Endothelial cell of umbilical vein (primary cell): ENCODE measurements at places on chromosomes 6 and 20. TPM values are rescaled to one million over a fixed set of nuclear protein-coding genes. Genes with fewer than 3 reads are reported as not detected.

The CD93 gene
- 346 and 413 TPM in 2 replicates for total RNA-seq

The MOCS1 gene
- 10.3 and 12.8 TPM in 2 replicates for total RNA-seq

The POFUT1 gene
- total RNA-seq = 48.1 and 51.4 TPM in 2 replicates

The PTPRA gene
- total RNA-seq = 52.2 and 53.4 TPM in 2 replicates

The MYL9 gene
- total RNA-seq = 90.4 and 116 TPM in 2 replicates

The TOP1 gene
- 75.1 and 77.4 TPM in 2 replicates for total RNA-seq

The HINT3 gene
- total RNA-seq = 8.4 and 9.7 TPM in 2 replicates

The LY6G5B gene
- total RNA-seq = 23.9 and 25.0 TPM in 2 replicates

The SEL1L2 gene
- total RNA-seq = not detected in 2 replicates

The FKBP1C gene
- total RNA-seq = 4.8 and 7.7 TPM in 2 replicates

DNA sequence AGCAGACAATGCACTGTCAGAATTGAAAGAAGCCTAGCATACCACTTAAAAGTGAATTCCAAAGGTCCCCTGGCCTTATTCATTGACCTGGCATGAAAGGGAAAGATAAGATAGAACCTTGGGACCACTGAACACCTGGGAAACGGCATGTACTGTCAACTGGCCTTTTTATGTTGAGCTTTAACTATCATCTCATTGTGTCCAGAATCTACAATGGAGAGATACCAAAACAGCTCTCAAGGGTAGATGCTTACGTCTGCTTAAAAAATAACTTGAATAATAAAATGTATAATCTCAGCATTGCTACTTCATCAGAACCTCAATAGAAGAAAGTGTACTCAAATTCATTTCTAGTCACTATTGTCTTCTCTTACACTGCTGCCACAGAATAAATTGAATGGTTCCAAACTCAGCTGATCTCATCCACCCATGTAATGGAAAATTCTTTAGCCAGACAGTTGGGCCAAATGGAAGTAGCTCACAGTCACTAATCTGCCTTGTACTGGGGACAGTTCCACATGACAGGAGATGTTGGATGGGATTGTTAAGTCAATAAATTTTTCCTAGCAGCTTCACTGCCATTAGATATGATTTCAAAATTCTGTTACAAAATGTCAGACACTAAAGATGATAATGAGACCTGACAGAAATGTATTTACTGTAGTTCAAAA, 93.8 kb downstream of the MLIP start:
- no peak overlapping the region for H3K4me3 ChIP-seq
- DNase-seq = no peak
- H3K4me1 ChIP-seq = no peaks in the 10 kb centered on the region
- no peaks in the 10 kb centered on the region for H3K36me3 ChIP-seq
- no peak overlapping the region for H3K27ac ChIP-seq

DNA sequence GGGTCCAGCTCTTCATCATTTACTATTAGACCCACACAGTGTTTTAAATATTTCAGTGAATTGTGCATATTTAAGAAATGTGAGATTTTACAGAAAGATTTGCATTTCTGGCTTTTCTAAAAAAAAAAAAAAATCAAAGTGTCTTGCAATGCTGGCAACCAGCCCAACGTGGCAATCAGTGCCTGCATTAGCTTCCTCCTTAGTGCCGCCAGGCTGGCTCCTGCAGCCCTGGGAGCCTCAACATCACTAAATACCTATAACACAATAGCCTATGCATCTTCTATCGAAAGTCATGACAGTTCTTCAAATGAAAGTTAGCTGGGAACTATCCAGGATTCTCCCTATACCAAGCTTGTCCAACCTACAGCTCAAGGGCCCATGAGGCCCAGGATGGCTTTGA, 9.4 kb upstream of the CD93 start:
- peak; percentile 10 for DNase-seq
- H3K36me3 ChIP-seq = no peaks in the 10 kb centered on the region
- H3K27me3 ChIP-seq = no peaks in the 10 kb centered on the region
- no peak overlapping the region for H3K4me3 ChIP-seq
- no peak overlapping the region for H3K27ac ChIP-seq
- H3K4me1 ChIP-seq = peaks cover 39% of the 10 kb centered on the region

DNA sequence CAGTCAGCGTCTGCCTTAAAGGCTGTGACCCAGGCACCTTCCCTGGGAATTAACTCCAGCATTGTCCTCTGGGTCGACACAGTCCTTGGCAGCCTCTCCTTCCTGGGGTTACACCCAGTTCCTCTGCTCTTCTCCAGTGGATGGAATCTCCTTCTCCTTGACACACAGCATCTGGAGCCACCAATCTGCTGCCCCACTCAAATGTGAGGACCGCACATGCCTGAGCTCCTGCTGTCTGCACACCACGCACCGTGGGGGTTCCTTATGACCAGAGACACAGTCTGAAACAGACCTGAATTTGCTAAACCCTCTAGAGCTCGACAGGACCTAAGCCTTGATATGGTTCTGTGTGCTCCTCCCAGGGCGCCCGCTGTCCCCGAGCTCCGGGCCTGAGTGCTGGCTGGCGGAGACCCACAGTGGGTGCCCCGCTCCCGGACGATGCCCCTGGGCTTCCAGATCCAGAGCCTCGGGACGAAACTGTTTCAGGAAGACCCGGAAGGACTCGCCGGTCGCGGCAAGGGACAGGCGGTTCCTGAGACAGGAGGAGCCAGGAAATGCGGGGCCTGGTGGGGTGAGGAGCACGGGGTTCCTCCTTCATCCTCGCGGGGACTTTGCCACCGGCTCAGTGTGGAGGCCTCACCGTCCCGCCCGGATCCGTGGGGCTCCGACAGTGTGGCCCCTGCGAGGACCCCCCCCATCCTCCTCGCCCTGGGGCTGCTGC, 2.5 kb upstream of the RAET1G start:
- H3K27ac ChIP-seq = no peak overlapping the region
- DNase-seq = peak; percentile 36
- peaks cover 4% of the 10 kb centered on the region for H3K4me1 ChIP-seq
- peaks cover 19% of the 10 kb centered on the region for H3K27me3 ChIP-seq

- no peak for DNase-seq
- H3K36me3 ChIP-seq = no peaks in the 10 kb centered on the region
- H3K27ac ChIP-seq = no peak overlapping the region
- H3K4me3 ChIP-seq = no peak overlapping the region
- no peaks in the 10 kb centered on the region for H3K27me3 ChIP-seq
- no peaks in the 10 kb centered on the region for H3K4me1 ChIP-seq
Observed at GRCh38 chr6:98583506-98583905, 250.9 kb upstream of the POU3F2 start.

DNA sequence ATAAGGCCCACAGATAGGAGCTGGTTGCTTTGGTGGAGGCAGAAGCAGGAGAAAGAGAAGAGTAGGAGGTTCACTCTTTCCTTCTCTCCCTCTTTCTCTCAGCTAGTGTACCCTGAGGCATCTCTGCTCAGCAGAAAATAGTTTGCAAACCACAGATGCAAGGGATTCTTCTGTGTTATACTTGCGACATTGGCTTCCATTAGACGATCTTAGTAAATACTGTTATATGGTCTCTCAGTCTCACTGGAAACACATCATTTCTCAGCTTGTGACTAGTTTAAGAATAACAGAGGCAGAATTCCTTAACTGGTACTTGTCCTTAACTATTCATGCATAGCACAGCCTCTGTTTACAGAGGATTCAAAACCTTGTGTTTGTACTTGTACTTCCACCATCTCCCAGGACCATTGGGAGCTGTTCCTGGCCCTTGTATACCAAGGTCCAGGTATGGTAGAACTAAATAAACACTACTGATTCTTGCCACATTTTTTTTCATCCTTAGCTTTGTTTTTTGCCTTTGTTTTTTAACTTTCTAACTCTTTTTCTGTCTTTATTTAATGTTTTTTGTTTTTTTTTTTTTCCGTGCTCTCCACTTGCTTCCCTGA, 218.2 kb downstream of the OTOR start:
- no peaks in the 10 kb centered on the region for H3K4me1 ChIP-seq
- H3K27ac ChIP-seq = no peak overlapping the region
- DNase-seq = no peak
- H3K27me3 ChIP-seq = no peaks in the 10 kb centered on the region
- H3K36me3 ChIP-seq = no peaks in the 10 kb centered on the region

GRCh38 chr6:52149949-52150348, 36.2 kb upstream of the IL17A start:
- H3K27me3 ChIP-seq = no peaks in the 10 kb centered on the region
- no peak overlapping the region for H3K27ac ChIP-seq
- H3K36me3 ChIP-seq = no peaks in the 10 kb centered on the region
- DNase-seq = no peak
- no peak overlapping the region for H3K4me3 ChIP-seq

DNA sequence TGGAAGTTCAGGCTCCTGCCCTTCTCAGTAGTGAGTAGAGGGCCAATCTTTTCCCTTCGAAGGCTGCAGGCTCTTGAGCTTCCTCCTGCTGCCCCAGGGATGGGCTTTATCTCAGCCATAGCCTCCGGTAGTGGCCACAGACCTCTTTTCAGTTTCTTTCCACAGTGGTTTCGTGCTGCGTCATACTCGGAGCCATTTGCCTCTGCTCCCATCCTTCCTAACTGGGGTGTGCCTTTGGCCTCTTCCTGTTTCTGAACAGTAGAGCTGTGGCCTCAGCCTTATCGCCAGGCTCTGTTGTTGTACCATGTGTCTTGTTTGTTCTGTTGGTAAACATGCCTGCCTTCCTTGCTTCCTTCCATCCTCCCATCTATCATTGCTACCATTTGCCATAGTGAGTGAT, 54.1 kb downstream of the TULP4 start:
- H3K27me3 ChIP-seq = no peaks in the 10 kb centered on the region
- no peak for DNase-seq
- no peak overlapping the region for H3K27ac ChIP-seq
- no peak overlapping the region for H3K4me3 ChIP-seq
- no peaks in the 10 kb centered on the region for H3K4me1 ChIP-seq
- no peaks in the 10 kb centered on the region for H3K36me3 ChIP-seq

GRCh38 chr6:49570474-49571079, 20.1 kb downstream of the C6orf141 start:
- peak; percentile 67 for DNase-seq
- H3K36me3 ChIP-seq = no peaks in the 10 kb centered on the region
- no peaks in the 10 kb centered on the region for H3K27me3 ChIP-seq
- peaks cover 36% of the 10 kb centered on the region for H3K4me1 ChIP-seq

DNA sequence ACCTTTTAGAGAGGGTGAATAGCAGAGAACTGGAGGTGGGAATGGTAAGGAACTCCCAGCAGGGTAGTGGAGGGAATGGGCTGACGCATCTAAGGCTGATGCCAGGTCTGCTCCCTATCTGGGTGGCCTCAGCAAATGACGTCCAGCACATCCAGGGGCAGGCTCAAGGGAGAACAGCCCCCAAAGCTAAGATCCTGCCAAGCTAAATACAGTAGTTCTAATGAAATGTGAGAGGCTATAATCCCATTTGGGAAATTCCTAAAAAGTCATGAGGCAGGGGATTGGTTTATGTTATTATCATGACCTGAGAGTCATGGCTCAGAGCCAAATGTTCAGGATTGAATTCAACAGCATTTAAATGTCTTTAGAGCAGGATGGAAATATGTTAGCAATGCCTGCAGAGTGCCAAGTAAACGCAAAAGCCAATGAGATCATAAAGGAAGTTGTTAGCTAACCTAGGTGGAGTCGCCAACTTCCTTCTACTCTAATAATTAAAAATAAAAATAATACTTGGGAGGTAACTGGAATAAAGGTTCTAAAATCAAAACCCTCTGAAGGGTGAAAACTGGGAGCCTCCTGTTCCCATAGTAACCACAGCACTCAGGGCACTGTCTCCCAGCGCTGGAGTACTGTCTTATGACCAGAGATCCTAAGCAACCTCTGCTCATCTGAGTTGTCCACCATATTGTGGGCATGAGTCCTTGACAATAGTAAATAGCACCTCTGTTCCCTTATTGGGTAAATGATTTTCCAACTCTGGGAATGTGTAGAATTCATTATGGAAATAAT, 34.8 kb downstream of the IYD start:
- peaks cover 9% of the 10 kb centered on the region for H3K4me1 ChIP-seq
- H3K27me3 ChIP-seq = peaks cover 27% of the 10 kb centered on the region
- no peak overlapping the region for H3K4me3 ChIP-seq

DNA sequence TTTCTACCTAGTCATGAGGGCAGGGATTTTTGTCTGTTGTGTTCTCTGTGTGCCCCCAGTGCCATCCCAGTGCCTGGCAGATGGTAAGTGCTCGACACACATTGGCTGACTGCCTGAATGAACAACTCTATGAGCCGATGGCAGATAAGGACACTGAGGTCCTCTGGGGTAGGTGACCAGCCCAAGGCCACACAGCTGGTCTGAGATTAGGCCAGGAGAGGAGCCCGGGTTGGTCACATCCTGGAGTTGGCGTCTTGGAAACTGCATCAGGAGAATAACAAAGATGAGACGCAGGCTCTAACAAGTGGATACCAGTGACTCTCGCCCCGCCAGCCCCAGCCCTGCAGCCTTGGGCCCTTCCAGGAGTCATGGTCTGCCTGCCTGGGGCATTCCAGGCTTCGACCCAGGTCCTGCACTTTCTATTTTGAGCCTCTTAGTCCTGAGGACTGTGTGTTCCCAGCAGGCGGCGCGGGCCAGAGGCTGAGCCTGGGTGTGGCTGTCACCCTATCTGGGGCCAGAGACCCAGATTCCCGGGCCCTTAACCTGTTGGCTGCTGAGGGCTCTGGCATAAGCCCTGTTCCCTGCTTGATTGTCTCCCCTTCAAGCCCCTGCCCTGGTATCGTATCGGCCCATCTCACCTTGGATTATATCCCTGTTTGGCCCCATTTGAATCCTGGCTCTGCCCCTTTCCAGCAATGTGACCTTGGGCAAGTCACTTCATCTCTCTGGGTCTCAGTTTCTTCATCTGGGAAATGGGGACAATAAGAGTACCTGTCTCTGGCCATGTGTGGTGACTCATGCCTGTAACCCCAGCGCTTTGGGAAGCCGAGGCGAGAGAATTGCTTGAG, 88.3 kb downstream of the CEBPB start:
- no peaks in the 10 kb centered on the region for H3K36me3 ChIP-seq
- no peaks in the 10 kb centered on the region for H3K27me3 ChIP-seq
- no peak overlapping the region for H3K27ac ChIP-seq
- no peak overlapping the region for H3K4me3 ChIP-seq
- DNase-seq = no peak
- H3K4me1 ChIP-seq = peaks cover under 1% of the 10 kb centered on the region

- H3K27ac ChIP-seq = no peak overlapping the region
- H3K4me3 ChIP-seq = no peak overlapping the region
- DNase-seq = no peak
- no peaks in the 10 kb centered on the region for H3K4me1 ChIP-seq
- no peaks in the 10 kb centered on the region for H3K27me3 ChIP-seq
- H3K36me3 ChIP-seq = no peaks in the 10 kb centered on the region
Observed at GRCh38 chr6:145267076-145267867, 468.0 kb downstream of the EPM2A start.

- H3K27me3 ChIP-seq = no peaks in the 10 kb centered on the region
- H3K4me3 ChIP-seq = no peak overlapping the region
- DNase-seq = peak; percentile 94
- peak overlapping the region; percentile 68 for H3K27ac ChIP-seq
- H3K36me3 ChIP-seq = no peaks in the 10 kb centered on the region
Observed at GRCh38 chr6:88380083-88380482, 213.9 kb upstream of the CNR1 start.
